Activated CD4-positive, alpha-beta T cell treated with anti-CD3 and anti-CD28 coated beads for 4 hours (primary cell): ENCODE measurements at places on chromosomes 11 and 22.

DNA sequence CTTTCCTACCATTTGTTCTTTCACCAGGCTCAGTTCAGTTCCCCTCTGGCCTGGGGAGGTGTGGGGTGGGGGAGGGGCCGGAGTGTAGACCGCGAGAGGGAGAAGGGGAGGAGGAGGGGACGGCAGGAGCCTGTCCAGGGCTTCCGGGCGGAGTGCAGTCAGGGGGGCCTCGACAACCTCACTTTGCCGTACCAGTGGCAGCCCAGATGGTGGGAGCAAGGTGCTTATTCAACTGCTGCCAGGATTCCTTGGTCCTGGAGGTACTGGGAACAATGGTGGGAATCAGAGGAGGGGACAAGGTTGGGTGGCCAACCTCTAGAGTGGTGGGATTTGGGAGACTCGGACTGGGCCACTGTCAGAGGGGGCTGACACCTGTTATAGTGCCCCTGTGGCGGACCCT is 1.2 kb downstream of the BACE1 start:
- no peak for DNase-seq

DNA sequence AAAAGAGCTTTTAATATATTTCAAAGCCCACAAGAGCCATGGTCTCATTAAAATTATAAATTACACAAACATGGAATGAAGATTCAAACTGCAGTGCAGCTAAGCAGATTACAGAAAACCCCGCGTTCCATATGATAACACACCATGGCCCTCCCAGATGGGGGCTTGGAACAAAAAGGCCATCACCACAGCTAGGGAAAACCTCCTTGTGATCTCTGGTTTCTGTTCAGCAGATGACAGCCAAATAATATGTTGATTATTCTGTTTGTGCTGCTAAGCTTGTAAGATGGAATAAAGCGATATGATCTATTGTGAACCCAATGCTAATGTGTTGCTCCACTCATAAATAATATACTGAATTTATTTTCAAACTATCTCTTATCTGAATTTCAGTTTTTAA is 28.5 kb downstream of the IMMP1L start:
- DNase-seq = no peak

DNA sequence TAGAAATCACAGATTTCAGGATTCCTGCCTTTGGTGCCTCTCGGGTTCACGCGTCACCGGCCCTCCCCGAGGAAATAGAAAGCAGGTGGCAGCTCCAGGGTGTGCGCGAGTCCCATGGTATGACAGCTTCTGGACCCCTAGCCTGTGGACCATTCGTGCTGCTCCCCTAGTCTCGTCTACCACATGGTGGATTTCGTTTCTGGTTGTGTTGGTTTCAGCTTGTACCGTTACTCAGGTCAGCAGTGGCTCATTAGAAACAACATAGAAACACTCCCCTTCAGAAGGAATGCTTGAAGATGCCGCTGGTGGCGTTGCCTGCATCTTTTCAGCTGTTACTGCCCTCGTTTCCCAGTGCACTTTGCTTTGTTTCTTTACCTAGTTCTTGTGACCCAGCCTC is 700 bp downstream of the TTC17 start:
- no peak for DNase-seq

DNA sequence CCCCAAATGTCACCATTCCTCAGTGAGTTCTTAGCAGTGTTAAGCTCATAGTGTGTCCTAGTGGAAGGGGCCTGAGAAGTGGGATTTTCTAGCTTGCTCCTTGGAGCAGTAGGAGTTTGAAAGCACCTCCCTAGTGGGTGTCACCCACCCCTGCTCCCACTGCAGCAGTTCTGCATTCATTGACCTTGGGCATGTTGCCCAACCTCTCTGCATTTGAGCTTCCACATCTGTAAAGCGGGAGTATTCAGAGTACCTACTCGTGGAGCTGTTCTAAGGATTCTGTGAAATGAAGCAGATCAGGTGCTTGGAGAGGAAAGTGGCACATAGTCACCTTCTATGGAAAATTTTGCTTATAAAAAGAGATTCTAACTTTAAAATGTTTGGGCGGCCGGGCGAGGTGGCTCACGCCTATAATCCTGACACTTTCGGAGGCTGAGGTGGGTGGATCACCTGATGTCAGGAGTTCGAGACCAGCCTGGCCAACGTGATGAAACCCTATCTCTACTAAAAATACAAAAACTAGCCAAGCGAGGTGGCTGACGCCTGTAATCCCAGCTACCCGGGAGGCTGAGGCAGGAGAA is 16.9 kb downstream of the LMO2 start:
- DNase-seq = no peak

GRCh38 chr11:64788321-64789215 is 10.2 kb upstream of the SF1 start:
- no peak for DNase-seq
